Type B pancreatic cell (in vitro differentiated cells): ENCODE measurements at places on chromosomes 2 and 18.

- no peak for DNase-seq
These were observed 482.5 kb downstream of the STK39 start for GRCh38 chr2:167764772-167765341.

DNA sequence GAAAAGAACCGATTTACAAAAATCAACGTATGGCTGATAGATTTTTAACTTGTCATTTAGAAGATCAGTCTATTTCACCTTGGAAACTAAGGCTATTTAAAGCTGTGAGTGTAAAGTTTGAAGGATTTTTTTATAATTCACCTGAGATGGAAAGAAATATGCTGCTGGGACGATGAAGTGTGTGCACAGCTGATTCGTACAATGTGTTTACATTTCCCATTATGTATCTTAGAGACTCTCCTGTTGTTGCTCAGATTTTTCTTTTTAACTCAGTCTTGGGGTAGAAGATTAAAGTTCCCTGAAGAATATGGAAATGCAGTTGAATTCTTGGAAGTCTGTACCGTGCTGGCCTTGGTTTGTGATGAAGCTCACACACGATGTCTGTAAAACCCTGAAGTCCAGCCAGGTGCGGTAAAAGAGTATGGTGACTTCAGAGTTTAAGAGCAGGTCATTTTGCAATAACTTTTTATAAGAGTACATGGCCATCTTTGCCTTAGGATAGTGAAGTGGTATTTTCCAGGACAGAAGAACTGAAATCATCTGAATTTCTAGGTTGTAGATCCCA lies 250.1 kb downstream of the PRKCE start:
- no peak for DNase-seq

DNA sequence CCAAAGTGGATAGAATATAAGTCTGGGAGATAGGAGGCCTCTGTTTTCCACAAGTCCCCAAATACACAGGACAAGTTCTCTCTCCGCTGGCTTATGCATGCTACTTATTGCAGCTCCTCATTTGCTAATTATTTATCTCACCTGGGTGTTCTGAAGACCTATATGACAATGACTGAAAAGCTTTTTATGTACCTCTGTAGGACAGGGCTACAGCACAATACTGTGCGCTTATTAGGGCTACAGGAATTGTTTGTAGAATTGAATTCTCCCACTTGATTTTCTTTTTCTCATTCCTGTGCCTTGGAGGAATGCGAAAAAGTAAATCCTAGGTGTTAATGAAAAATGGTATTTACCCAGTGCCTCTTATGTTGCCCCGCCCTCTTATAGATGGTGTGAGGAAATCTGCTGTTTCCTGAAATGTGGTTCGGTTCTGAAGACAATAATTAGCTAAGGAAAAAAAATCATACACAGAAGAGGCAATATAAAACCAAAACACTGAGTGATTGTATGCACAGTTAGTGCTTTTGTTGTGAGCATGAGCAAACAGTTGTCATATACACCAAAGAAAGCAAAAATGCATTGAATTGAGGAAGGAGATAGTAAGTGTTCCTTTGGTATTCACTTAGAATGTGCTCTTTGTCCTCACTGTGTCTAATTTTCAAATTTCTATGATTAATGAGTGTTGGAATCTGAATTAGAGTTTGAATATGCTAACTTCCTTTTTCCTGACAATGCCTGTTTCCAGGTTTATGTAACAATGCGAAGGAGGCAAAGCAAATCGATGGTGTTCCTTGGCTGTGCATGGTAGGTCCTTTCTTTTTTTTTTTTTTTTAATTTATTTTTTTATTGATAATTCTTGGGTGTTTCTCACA lies 78.7 kb upstream of the PNPT1 start:
- DNase-seq = no peak

GRCh38 chr2:74581463-74581862 lies 26.9 kb downstream of the DOK1 start:
- no peak for DNase-seq

- no peak for DNase-seq
These were observed 150.1 kb downstream of the TNS1 start for GRCh38 chr2:217852555-217853211.

DNA sequence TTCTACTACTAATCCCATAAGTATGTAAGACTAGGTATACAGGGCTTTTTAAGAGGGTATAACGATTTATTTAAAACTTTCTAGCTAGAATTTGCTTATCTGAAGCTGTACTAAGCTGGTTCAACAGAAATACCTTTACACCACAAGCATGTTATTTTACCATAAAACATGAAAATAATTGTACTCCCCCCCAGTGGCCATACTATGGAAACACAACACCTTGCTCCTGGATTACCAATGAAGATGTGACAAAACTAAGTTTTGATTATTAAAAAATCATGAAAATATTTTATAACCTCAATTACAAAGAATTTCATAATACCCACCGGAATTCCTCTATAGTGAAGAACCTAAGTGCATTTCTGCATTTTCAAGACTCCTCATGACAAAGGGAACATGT lies 27.3 kb downstream of the LPIN2 start:
- no peak for DNase-seq

- peak; percentile 32 for DNase-seq
These were observed 151.2 kb upstream of the HS6ST1 start for GRCh38 chr2:128469875-128470274.

- DNase-seq = no peak
These were observed 208.0 kb downstream of the GALR1 start for GRCh38 chr18:77457681-77458080.

DNA sequence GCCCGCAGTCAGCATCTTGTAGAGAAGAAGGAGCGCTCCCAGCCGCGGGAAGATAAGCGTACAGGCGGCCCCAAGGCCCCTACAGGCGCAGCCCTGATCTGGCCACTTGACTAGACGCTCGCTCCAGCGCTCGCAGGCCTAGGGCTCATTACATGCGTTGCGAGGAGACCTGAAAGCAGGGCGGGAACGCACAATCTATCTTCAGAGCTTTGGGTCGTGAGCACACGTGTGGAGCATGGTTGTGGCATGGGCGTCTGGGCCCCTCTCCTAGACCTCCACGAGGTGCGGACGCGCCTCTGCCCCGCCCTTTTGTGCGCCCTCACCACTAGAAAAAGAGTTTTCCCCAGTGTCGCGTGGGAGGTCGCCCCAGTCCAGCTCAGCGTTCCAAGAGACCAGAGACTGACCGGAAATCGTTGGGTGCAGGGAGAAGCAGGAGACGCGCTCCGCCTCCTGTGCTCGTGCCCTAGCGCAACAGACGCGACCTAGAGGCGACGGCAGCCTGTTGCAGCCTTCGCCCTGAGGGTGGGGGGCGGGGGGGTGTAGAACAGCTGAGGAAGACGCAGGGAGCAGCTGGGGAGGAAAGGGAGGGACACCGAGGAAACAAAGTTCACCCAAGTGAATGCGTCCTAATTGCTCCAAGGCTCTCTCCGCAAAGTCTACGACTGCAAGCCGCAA lies 12.6 kb downstream of the NR4A2 start:
- no peak for DNase-seq

DNA sequence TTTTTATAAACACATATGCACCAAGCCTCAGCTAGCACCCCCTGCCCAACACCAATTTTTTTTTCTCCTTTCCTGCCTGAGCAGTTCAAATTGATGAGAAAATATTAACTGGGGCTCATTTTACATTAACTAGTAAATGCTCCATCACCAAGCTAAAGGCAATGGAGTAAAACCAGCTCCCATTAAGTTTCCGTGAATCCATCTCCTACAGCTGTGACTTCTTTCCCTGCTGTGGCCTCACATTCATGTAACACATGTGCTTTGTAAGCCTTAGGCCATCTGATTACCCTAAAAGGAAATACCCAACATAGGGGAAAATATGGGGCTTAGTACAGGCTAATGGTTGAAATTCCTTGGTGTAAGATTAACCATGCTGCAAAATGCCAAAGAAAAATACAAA lies 60.8 kb downstream of the DNER start:
- no peak for DNase-seq

DNA sequence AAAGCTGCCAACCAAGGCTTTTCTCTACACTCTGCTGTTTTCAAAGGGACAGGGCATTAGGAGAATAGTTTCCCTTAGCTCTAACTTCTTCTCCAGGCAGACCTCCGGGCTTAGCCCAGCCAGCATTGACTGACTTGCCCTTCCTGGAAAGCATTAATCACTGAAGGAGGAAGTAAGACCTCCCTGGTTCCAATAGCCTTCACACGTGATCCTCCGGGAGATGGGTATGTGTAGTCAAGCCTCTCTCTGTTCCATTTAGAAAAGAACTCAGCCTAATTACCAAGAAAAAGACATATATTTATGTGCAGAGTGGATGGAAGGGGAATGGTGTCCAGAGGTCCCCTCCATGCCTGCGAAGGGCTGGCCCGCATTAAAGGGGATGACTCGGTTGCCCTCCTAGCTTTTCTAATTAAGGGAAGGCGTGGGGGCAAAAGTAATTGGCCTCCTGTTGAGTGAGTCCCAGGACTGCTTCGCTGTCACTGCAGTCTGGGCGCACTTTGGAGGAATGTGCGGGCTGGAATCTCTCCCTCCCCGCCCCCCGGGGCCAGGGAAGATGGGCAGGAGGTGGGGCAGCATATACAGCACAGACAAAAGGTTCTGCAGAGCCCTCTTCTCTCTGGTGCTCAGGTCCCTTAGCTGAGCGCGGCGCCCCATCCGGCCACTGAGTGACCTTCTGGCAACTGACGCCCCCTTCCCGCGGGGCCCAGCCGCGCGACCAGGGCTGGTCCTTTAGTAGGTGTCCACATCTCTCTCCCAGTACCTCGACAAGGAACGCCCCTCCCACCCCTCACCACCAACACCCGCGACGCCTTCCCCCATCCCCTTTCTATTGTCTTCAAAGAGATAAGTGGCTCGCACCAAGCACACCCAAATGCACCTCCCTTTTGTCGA lies 686.0 kb downstream of the NRXN1 start:
- DNase-seq = no peak

- DNase-seq = no peak
These were observed 203.9 kb downstream of the PRKCE start for GRCh38 chr2:45855374-45855773.

DNA sequence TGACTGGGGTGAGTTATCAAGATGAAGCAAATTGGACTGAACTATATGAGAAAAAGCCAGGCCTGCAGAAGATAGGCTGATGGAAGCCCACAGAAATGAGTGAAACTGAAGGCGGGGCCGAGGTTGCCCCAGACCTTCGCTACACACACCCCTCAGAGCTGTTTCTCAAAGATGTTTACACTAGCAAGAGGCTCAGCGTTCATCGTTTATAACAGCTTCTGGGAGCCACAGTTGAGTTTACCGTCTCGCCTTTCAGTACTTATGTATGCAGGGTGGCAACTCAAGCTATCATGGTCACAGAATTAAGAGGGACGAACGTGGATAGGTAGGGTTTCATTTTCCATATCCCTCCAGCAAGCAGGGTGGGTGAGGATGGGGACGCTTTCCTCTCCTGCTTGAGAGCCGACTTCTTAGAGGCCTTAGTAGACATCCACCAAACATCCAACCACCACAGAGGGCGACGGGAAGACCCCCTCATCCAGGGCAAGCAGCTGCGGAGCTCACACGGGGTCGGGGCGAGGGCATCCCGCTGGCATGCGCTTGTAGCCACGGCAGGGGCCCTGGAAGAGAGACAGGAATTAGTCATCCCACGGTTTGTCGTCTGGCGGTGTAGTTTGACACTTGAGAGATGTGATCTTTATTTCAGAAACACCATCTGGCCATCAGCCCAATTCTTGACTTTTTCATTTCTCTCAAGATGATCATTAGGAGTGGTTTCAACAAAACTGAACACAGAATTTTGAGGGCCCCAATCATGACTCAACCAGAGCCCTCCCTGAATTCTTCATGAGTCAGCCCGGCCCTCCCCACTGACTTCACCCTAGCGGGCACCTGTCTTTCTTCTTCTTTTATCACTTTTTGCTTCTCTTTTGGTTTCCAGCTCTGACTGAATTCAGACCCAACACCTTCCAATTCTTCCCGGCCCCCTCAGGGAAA lies 109.1 kb upstream of the CTDP1 start:
- peak; percentile 68 for DNase-seq

- no peak for DNase-seq
These were observed 257.0 kb upstream of the GYPC start for GRCh38 chr2:126399001-126399400.

DNA sequence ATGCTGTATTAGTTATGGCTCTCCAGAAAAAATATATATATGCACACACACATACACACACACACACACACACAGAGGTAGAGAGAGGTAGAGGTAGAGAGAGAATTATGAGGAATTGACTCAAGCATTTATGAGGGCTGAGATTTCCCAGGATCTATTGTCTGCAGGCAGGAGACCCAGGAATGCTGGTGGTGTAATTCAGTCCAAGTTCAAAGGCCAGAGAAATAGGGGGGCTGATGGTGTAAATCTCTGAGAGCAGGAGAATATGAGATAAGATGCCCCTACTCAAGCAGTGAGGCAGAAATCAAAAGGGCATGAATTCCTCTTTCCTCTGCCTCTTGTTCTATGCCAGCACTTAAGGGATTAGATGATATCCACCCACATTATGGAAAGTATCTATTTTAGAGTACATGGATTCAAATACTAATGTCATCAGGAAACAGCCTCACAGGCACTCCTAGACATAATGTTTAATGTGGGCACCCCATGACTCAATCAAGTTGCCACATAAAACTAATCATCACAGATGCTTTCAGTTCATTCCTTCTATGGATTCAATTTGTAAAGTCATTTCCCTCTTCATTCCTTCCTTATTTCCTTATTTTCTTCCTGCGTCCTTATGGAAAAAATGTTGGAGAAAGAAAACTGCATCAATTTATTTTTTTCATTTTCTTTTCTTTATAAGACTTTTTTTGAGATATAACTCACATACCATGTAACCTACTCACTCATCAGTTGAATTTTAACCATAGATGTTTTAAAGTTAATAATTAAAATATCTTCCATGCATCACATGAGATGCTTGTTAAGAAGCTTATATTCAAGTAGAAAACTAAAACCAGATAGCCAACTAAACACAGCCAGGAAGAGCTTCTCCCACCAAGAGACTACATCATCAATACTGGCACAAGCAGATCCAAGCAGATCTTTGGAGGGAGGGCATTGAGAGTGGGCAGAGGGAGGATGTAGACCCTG lies 406.2 kb downstream of the MBD2 start:
- no peak for DNase-seq

DNA sequence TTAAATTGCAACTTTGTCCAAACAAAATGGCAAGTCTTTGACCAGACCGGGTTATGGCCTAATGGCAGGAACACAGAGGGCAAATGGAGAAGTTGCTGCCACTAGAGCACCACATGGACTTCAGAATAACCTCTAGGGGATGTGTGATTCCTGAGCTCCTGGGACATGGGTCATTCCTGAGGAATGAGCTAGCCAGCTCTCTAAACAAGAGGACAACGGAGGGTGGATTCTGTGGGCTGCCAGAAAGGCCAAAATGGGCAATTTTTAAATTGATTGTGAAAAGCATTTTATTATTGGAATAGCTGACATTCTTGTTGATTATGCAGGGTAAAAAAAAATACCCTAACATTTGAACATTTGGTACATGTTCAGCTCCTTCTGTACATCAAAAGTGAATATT lies 109.8 kb upstream of the FZD5 start:
- no peak for DNase-seq

- DNase-seq = no peak
These were observed 312 bp downstream of the NR4A2 start for GRCh38 chr2:156332284-156332533.
